Right forelimb (tissue), 1 donor: ENCODE measurements at places on chromosomes 5 and 9.

GRCh38 chr9:27589462-27589861, 16.2 kb upstream of the C9orf72 start:
- no peak for DNase-seq

DNA sequence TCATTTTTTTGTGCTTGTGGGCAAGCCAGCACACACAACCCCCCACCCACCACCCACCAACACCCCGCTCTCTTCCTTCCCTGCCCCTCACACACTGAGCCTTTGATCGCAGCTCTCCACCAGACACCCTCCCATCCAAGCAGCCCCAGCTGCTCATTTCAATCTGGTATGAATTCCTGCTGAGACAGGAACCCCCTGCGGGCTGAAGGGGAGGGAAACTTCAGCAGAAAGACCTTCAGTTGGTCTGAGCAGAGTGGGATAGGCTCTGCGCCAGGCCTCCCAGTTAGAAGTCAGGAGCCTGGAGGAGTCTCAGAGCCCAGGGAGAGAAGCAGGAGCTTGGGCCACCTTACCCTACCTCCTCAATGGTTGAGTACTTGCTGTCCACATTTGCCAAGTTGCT, 7.2 kb downstream of the PCDHGC5 start:
- DNase-seq, result no peak

DNA sequence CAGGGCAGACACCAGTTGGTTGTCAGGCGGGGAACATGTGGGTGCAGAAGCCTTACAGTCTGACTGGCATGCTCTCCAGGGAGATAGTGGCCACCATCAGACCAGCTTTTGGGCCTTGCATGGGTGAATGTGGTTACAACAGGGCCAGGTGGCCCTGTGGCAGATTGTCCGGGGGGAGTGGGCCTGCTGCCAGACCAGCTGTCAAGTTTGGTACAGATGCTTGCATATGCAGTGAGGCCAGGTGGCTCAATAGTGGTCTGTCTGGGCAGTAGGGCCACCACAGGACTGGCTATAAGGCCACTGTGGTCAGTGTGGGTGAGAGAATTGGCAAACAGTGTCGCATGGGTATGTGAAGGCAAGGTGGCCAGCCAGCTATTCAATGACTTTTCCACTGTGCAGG, 148.7 kb downstream of the FAM174A start:
- DNase-seq, result no peak

DNA sequence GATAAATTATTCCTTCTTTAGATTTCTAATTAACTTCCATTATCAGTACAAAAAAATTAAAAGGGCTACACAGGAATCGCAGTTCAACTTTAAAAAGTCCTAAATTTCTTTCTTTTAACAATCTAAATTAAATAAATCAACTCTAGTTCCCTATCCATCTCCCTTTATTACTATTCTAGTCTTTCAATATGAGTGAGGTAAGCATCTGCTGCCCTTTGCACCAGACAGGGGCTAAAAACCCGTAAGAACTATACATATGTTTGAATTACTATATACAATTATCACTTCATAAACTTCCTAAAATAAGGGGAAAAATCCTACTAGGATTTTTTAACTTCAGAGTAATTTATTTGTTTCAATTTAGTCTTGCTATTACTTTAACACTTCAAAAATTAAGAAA, 145.6 kb downstream of the SSBP2 start:
- DNase-seq, result no peak

GRCh38 chr9:19108038-19108437, 5.3 kb upstream of the HAUS6 start:
- DNase-seq, result no peak

DNA sequence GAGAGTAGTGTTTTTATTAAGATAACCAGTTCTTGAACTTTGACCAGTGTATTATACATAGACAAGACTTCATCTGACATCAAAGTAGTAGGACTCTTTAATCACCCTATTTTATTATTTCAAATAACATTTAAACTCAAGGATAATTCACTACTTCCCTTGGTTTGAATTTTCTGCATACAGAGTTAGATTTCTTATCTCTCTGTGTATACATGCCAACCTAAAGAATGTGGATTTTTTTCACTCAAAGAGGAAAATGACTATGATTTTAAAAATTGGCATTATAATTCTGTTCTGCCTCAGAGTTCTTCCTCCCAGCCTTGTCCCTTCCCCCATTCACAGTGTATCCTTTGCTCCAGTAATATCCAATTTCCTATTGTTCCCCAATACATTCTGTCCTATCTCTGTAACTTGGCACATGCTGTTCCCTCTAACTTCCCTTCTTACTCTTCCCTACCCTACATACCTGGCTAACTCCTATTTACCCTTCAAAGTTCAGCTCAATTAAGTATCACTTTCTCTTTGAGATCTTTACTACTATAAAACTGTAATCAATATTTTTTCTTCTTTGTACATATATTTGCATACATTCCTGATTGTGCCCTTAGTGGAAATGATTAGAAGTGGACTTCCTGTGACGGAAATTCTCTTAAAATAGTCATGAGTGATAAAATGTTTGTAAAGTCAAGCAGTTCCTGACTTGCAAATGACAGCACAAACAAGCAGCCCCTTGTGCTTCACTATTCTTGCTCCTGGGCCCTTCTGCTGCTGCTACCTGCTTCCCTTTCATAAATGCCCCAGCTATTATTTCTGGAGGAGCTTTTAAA, 38.1 kb upstream of the DENND4C start:
- no peak for DNase-seq

GRCh38 chr5:157912621-157913325, 53.8 kb upstream of the CLINT1 start:
- no peak for DNase-seq

DNA sequence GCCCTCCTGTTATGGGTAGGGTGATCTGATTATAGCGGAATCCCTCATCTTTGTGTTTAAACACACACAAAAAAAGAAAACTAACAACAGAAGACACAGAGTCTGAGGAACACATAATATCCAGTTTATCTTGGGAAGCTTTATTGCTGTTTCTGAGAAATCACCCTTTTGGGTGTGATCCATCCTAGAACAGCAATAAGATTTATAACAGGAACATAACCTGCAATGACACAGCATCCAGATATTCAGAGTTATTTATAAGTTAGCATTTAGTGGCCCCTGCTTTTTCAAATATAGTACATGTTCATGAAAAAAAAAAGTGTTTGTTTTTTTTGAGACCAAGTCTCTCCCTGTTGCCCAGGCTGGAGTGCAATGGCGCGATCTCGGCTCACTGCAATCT, 79.9 kb downstream of the RFK start:
- DNase-seq, result no peak

GRCh38 chr9:40914772-40915659, 213.5 kb downstream of the FOXD4L6 start:
- DNase-seq, result no peak

GRCh38 chr5:133842846-133843611, 125.4 kb downstream of the C5orf15 start:
- peak; percentile 33 for DNase-seq

- peak; percentile 70 for DNase-seq
Measured at GRCh38 chr9:128892221-128892921, 10.4 kb downstream of the LRRC8A start.

GRCh38 chr5:129672006-129672405, 75.9 kb upstream of the MINAR2 start:
- no peak for DNase-seq

GRCh38 chr9:114995681-114996221, 65.4 kb upstream of the TNFSF8 start:
- DNase-seq, result no peak

DNA sequence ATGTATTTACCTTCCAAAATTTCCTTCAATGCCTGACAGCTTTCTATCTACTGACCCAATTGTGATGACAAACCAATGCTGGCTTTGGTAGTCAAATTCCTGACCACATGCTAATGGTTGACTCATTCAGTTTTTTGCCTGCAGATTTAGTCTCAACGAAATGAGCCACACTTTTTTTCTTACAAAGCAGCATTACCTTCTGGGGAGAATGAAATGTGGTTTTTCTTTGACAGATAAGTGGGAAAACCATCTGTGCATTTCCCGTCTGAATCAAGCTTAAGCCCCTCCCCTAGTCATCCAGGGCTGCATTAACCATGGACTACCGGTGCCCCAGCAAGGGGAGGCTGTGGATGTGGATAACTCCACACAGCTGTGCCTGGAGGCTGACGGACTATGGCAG, 99.6 kb upstream of the TAF11L2 start:
- DNase-seq, result no peak

- DNase-seq, result no peak
Measured at GRCh38 chr5:62547945-62548630, 30.5 kb upstream of the LRRC70 start.

- no peak for DNase-seq
Measured at GRCh38 chr9:126514037-126514821, 99.5 kb upstream of the LMX1B start.

- DNase-seq, result no peak
Measured at GRCh38 chr9:36968574-36969215, 65.4 kb downstream of the PAX5 start.

DNA sequence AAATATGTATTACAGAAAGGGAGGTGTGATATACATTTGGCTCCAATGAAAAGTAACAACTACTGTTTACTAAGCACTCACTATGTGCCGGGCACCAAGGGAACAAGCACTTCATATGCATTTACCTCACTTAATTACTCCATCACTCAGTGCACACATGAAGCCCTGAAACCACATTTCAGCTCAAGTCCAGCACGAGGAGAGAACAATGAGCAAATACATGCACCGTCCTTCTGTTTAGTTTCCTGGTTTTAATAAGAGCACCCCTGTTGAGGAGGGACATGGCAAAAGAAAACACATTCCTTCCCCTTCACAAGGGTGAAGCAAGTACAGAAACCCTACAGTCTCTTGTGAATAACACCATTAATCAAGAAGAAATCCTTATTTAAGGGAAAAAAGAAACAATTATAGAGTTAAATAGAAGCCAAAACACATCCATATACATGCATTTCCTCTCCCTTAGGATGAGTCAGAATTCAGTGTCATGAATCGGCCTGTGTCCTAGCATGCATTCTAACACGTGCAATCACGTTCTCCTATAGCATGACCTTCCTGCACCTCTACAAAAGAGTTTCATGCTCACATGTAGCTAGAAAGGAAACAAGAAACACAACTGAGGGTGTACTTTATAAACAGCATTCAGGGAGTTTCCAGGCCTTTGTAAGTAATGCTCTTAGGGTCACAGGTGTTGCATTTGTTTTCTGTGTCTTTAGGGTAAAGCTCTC, 411.6 kb downstream of the BNC2 start:
- DNase-seq, result no peak

GRCh38 chr9:10396615-10397014, 216.2 kb downstream of the PTPRD start:
- DNase-seq, result no peak

GRCh38 chr5:8729437-8729836, 816.4 kb downstream of the SEMA5A start:
- no peak for DNase-seq

GRCh38 chr5:173537228-173537627, 79.2 kb downstream of the BOD1 start:
- DNase-seq, result no peak

GRCh38 chr5:131081374-131081773, 83.7 kb downstream of the HINT1 start:
- no peak for DNase-seq

DNA sequence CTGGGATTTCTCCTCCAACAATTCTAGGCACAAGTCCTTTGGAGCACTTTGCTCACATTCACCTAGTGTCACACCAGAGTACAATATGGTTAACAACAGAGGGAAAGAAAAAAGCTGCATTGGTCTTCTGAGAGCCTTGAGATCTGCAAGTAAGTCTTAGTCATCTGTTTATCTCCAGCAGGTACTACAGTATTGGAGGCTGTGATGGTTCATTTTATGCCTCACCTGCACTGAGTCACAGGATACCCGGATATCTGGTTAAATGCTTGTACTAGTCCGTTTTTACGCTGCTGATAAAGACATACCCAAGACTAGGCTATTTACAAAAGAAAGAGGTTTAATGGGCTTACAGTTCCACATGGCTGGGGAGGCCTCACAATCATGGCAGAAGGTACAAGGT, 525.0 kb downstream of the NR2F1-AS1 start:
- DNase-seq, result no peak

DNA sequence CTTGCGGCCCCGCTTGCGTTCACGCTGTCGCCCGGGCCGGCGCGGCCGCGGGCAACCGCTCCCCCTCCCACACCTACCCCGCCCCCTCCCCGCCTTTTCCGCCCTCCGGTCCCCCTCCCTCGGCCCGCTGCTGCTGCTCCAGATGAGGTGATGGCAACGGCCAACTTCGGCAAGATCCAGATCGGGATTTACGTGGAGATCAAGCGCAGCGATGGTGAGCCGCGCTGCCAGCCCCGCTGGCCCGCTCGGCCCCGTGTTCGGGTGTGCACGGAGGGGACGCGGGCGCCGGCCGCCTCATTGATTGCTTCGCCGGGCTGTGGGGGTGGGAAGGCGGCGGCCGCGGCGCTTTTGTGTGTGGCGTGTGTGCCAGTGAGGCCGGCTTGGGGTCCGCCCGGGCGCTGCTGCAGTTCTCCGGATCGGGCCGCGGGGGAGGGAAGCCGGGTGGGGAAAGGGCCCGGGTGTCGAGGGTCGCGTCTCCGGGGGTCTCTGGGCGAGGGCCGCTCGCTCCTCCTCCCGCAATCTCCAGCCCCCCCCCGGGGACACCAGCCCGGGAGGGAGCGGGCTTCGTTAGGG, 403 bp downstream of the KIF2A start:
- no peak for DNase-seq

DNA sequence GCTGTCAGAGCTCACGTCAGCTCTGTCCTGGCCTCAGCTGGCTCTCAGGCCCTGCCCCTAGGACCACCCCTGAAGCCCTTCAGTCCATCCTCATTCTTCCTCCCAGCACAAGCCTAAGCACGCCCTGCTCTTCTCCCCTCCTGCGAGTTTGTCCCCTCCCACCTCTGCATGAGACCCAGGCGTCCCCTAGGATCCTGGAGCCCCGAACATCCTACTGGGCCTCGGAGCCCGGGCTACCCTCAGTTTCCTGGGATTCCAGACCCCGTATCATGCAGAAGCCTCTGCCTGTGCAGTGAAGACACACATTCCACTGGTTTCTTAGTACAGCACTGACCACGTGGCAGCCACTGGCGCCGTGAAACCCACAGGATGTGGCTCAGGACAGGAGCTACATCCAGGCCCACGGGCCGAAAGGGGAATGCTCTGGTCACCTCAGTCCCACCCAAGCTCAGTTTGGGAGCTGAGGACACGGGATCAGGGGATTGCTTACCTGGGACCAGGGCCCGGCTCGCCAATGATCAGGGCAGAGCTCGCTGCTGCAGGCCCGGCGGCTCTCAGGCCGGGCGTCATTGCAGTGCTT, 64.2 kb downstream of the ZNF354C start:
- DNase-seq, result peak; percentile 16
